ENCODE measurements at places on chromosomes 6 and 20.

- no peak overlapping the region for H3K27ac ChIP-seq
- H3K27me3 ChIP-seq, result peaks cover 14% of the 10 kb centered on the region
- no peaks in the 10 kb centered on the region for H3K4me1 ChIP-seq
- DNase-seq, result no peak
These were observed 19.5 kb upstream of the SLC52A3 start for GRCh38 chr20:787825-788224.

- no peak overlapping the region for H3K4me3 ChIP-seq
- no peaks in the 10 kb centered on the region for H3K36me3 ChIP-seq
- H3K4me1 ChIP-seq, result no peaks in the 10 kb centered on the region
- no peak for DNase-seq
These were observed 163.9 kb downstream of the FAXC start for GRCh38 chr6:99185525-99185924.

- H3K36me3 ChIP-seq, result no peaks in the 10 kb centered on the region
- no peak overlapping the region for H3K4me3 ChIP-seq
- H3K4me1 ChIP-seq, result no peaks in the 10 kb centered on the region
- no peak overlapping the region for H3K27ac ChIP-seq
These were observed 143.0 kb upstream of the AHI1 start for GRCh38 chr6:135640449-135641111.

DNA sequence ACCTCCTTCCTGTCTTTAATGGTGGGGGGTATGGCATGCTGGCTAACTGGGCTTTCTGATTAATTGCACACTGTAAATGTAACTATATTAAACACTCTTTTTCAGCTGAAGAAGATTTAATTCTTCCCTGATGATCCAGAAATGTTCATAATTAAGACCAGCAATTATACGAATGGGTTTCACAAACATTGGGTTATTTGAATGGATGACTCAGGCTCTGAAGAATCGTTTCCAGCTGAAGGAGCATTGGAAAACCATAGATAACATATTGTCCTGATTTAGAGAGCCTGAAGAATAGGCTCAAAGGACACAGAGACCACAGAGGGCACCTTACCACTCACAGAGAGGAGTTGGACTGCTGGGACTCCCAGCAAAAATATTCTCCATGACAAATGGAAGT is 130.7 kb upstream of the SSTR4 start:
- H3K27ac ChIP-seq, result peak overlapping the region; percentile 6
- H3K27me3 ChIP-seq, result peaks cover 13% of the 10 kb centered on the region

DNA sequence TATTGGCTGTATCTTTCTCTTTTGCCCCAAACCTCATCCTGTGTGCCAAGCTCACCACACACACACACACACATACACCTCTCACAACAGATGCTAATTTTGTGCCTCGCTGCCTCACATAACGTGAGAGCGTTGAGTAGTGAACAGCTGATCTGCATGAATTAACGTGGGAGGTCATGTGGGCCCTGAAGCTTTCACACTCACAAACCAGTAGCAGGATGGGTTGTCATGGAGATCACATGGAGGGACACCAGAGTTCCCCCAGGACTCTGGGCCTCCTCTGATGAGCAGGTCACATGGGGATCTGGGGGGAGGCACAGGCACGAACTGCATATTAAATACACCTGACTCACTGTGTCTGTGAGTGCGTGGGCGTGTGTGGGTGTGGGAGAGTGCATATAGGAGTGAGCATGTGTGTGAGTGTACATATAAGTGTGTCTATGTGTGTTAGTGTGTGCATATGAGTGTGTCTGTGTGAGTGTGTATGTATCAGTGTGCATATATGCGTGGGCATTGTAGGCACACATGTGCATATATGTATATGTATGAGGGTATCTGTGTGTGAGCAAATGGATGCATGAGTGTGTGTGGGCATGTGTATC is 62.7 kb upstream of the SULF2 start:
- no peak overlapping the region for H3K4me3 ChIP-seq
- H3K36me3 ChIP-seq, result no peaks in the 10 kb centered on the region
- DNase-seq, result no peak
- H3K27ac ChIP-seq, result no peak overlapping the region
- H3K4me1 ChIP-seq, result no peaks in the 10 kb centered on the region

DNA sequence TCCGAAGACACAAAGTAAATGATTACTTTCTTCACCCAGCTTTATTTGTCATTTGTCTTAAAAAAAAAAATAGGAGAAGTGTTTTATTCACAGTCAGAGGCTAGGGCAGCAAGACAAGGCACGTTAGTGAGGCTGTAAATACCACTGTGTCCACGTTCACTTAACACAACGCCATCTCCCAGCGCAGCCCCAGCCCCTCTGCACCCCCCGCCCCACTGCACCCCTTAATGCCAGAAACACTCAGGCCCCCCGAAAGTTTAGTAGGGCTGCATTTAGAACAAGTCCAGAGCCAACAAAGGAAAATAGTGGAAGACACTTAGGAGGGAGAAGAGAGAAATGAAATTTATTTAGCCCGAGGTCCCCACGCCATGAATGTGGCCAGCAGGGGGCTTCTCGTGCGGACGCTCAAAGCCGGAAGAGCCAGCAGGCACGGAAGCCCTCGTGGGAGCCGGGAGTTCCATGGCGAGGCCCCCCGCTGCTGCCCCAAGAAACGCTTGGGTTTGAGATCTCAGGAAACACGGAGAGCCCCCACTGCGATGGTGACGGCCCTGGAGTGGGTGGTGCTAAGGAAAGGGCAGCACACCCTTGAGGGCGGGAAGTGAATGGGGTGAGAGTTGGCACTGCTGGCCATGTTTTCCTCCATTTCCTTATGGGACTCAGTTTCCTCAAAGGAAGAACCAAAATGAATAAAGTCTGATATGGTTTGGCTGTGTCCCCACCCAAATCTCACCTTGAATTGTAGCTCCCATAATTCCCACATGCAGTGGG is 50.2 kb downstream of the IYD start:
- DNase-seq, result peak; percentile 81
- H3K4me1 ChIP-seq, result peaks cover 7% of the 10 kb centered on the region
- no peaks in the 10 kb centered on the region for H3K36me3 ChIP-seq
- peak overlapping the region; percentile 63 for H3K27ac ChIP-seq
- H3K27me3 ChIP-seq, result no peaks in the 10 kb centered on the region
